Stimulated activated CD4-positive, alpha-beta T cell treated with anti-CD3 and anti-CD28 coated beads, Interleukin-12 subunit alpha, Interleukin-12 subunit beta, amount 100 ng/mL, for 48 hours (primary cell): ENCODE measurements at places on chromosomes 6 and 20.

DNA sequence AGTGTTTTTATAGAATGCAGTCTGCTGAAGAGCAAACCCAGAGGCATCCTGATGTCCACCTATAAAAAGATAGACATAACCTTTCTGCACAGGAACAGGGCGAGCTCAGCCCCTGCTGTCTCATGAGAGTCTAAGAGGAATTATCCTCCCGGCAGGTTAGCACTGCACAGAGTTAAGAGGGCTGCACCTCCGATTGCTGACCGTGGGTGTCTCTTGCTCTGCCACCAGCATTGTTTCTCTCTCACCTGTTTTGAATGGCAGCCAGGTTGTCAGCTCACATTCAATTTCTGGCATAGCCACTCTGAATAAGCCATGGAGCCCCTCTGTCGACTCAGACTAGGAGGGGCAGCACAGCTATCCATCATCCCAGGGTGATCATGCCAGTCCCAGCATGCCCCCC lies 211.2 kb downstream of the PHACTR1 start:
- no peak for DNase-seq

DNA sequence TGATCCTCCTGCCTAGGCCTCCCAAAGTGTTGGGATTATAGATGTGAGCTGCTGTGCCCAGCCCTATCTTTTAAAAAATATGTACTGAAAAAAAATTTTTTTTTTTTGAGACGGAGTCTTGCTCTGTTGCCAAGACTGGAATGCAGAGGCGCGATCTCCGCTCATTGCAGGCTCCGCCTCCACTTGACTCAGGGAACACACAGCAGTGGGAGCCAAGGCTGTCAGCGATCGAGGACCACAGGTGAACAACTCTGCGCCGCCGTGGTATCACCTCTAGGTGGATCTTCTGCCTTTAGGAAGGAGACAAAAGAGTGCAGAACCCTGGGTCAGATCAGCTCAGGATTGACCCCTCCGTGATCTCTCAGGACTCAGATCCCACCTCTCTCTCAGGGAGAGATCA lies 13.7 kb downstream of the RAET1E start:
- no peak for DNase-seq

DNA sequence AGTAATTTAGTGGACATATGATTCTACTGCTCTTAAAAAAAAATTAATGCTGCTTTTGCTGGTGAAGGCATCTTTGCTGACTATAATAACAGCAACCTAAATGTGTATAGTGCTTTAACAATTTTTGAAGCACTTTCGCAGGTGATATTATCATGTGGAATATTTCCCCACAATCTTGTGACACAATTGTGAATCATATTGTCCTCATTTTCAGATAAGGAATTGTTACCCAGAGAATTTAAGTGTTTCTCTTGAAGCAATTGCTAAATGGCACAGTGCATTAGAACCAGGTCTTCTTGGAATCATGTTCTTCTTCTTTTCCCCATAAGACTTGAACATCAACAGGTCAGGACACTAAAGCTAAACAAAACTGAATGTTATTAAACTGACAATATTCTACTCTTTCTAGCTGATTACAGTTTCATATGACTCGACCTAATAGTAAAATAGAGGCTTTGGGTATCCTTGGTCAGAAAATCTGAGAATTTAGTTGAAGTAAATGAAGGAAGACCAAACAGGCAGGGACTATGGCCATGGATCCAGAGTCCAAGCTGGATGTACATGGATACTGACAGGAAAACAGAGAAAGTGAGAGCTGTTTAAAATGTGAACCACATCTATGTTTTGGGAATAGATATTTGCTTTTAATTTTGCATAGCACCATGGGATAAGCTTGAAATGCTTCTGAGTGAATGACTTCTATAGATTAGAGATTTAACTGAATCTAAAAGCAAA lies 121.8 kb upstream of the SLC35B3 start:
- DNase-seq: no peak

DNA sequence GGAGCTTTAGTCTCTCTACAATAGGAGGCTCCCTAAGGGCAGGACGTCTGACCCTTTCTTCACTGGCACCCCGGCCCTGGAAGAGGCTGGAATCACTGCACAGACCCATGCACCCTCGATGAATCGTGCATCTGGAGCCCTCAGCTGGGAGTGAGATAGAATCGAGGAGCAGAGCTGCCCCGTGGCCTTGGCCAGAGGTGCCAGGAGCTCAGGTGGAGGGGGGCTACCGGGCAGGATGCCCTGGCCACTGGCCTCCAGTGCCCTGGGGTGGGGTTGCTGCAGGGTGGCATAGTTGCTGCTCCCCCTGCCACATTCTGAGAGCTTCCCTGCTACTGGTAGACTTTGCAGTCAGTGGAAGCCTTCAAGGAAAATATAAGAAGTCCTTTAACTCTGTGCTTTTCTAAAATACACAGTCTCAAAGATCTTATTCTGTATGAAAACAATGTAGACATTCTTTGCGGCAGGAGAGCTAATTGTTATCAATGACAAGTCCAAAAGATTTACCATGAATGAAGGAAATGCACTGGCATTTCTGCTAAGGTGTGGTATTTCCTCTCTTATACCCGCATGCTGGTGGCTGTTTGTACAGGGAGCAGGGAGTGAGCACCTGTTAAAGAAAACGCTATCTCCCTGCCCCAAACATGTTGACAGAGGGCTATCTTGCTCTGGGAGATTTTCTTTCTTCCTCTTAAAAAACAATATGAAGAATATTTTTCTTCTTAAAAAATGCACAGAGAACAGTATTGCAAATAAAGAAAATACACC lies 122.8 kb downstream of the C6orf118 start:
- no peak for DNase-seq

DNA sequence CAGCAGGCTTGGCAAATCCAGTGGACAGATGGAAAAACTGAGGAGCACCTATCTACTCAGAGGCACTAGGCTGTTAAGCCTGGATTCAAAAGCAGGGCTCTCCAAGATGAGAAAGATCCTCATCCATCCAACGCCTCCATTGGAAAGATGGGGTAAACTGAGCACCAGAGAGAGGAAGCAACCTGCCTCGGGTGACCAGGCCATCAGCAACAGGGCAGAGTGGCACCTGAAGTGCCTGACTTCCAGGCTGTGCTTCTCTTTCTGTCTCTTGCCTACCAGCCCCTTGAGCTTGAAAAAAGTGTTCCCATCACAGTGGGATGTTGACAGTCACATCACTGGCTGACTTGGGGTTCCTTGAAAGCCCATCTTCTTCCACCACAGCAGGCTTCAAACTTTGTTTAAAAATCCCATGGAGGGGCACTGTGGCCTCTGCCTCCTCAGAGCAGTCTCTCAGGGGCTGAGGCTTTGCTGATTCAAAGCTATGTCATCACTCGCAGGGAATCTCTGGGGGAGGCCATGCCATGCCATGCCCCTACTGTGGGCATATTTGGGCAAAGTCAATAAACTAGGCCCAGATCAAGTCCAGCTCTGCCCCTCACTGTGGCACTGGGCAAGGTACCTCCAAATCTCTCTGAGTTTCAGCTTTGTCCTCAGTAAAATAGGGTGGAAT lies 44.8 kb upstream of the TGM2 start:
- DNase-seq: no peak

DNA sequence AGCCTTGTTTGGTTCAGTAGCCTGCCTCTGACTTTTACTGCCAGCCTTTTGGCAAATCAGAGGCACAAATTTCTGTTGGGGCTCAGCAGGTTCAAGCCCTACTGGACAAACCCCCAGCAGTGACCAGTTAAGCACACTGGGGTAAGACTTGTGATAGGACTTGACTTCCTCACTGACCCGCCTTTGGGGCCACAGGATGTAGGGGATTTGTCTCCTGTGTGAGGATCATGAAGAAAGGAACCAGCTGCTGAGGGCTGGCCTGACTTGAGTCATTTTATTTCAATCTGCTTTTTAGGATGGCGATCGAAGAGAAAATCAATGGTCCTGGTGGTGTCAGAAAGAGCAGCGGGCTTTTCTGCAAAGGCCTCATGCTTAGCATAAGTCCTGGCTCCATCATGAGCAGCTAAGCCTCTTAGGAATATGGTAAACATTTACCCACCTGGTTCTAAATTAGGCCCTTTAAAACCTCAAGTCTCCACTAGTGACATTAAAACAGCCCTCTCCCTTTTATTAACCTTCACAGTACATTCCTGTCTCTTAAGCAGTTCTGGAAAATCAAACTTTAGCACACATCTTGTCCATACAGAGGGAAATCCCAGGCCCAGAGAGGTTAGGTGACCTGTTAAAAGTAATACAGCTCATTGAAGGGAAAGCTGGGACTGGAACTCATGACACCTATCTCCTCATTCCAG lies 16.6 kb downstream of the CHMP4B start:
- no peak for DNase-seq

DNA sequence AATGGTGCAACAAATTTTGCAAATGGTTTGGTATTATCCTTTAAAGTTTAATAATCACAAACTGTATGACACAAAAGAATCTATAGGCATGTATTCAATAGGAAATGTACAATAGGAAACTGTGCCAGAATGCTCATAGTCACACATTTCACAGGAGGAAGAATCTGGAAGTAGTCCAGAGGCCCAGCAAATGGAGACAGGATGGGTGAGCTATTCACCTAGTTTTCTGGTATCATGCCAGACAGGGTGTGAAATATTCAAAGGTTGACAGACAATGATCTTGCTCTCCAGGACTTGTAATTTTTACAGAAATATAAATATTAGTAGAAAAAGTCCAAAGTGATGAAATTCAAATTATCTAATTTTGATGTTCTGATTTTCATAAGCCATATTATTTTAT lies 520.1 kb upstream of the IMPG1 start:
- no peak for DNase-seq

DNA sequence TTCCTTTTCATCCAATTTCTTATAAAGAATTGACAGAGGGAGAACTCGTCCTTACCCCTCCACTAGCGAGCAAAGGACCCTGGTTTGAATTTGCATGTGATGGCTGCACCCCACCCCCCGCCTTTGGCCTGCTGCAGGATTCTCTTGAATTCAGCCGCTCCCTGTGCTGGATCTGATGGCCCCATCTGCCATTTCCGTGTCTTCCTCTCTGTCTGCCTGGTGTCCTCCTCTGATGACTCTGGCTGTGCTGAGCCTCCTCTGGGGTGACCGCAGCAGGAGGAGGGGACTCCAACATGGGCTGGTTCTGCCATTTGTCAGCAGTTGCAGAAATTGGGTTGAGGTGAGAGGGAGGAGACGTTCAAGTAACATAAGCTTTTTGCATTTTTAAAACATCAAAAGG lies 188.8 kb downstream of the DLL1 start:
- DNase-seq: no peak

- no peak for DNase-seq
These were observed 155.2 kb downstream of the BTBD3 start for GRCh38 chr20:12072954-12073264.

DNA sequence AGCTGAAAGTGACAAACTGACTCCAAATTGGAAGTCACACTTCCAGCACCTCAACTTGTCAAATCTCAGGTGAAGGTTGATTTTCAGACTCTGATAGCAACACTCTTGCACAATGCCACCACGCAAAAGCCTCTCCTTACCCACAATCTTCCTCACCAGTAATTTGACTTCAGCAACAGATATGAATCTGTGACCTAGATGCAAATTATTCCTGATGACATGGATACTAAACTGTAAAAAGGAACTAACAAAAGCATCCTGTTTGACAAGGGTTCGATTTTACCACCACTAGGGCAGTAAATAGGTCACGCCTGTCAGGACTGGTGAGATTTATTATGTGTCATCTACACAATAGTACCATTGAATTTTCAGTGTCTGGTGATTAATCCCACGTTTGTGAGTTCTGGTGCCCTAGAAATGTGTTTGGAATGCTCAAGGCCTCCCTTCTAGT lies 134.4 kb upstream of the COL21A1 start:
- no peak for DNase-seq

DNA sequence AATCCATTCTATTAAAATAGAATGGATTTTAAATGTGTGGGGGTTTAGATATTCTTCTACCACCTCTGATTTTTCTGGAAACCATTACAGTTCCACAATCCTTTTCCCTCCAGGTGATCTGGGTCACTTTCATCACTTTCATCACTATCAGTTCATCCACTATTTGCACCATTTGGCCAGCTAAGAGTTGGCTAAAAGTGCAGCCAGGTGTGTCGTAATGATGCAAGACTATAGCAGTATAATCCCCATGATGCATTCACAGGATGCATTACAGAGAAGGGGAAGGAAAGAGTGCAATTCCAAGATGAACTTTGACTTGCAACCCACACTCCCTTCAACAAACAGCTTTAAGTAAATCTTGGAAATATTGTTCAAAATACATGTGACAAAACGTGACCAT lies 4.9 kb downstream of the FUCA2 start:
- DNase-seq: no peak

- DNase-seq: no peak
These were observed 15.3 kb upstream of the CDH22 start for GRCh38 chr20:46323557-46323956.

DNA sequence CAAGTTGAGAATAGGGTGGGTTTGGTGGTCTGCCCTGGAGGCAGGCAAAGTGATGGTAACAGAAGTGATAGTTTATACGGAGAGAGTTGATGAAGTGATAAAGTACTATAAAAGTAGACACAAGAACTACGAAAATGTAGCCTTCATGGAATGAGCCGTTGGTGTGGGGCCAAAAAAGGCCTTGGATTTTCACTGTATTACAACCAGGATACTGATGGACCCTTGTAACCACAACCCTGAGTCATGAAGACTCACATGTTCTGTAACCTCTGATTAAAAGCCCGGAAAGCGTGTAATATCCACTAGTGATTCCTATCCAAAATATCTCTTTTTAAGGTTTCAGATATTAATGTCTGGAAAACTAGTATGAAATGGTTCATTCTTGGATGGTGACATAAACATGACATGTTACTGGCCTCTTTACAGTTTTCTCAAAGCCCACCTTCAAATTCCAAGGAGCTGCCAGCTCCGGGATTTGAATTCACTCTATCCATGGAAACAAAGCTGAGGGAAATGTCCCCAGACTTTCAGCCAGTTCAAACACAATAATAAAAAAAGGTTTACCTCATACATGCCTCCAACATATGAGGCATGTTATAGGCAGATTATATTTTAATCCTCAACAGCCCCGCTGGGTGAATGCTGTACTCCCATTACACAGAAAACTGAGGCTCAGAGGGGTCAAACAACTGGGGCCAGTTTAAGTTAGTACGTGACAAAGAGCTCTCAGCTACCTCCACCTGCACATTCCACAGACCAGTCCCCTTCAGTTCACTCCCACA lies 55.4 kb downstream of the MRPL14 start:
- DNase-seq: no peak

GRCh38 chr6:47044397-47044796 lies 2.3 kb upstream of the ADGRF1 start:
- DNase-seq: no peak

GRCh38 chr6:106746652-106747051 lies 117.3 kb downstream of the QRSL1 start:
- DNase-seq: no peak
